ENCODE measurements at places on chromosomes 7 and 10.

GRCh38 chr10:78703593-78703992 is 365.2 kb upstream of the ZMIZ1 start:
- no peak for DNase-seq

GRCh38 chr7:157176771-157177170 is 38.0 kb downstream of the UBE3C start:
- no peak for DNase-seq

DNA sequence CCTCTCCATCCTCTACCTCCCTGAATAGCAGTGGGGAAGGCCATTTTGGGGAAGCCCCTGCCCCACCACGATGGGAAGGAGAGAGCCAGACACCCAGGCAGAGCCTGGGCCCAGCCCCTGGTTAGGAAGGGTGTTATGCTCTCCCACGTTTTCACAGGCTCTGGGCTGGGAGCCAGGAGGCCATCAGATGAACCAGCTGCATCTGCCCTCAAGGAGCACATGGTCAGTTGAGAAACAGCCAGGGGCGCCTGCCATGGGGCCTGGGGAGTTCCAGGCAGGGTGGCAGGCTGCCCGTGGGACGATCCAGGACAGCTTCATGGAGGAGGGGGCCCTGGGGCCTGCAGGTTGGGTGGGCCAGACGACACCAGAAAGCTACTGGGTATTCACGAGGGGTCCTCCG is 47.5 kb downstream of the CAMK2B start:
- peak; percentile 41 for DNase-seq

DNA sequence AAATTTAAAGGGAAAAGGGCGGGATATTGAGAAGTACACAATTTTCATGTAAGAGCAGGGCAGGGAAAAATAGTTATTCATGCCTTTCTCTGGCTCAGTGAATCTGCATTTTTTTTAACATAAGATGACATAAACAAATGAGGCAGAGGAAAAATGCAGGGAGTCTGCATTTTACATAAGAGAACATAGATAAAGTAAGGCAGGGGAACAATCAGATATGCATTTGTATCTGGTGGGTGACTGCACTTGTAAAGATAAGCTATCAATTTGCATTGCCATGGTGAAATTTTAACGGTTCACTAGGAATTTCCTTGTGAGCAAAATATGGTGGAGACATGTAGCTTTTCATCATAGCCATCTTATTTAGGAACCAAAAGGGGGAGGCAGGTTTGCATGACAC is 33.5 kb downstream of the ALOX5 start:
- DNase-seq, result no peak

GRCh38 chr10:62819141-62819920 is 3.2 kb upstream of the EGR2 start:
- DNase-seq, result no peak

DNA sequence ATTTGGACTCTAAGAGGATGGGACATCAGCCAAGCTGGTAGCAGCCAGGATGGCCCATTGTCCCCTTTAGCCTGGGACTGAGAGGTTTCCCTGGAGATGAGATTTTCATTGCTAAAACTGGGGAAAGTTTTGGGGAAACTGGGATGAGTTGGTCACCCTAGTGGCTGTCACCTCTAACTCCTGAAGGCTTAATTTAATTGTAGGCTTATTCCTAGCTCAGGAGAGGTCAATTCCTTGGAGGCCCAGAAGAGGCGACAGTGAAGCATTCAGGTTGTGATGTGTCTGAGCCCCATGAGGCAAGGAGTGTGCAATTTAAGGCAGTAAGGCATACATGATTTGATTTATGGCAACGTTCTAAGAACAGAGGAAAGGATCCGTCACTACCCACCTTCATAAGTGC is 24.9 kb upstream of the JAZF1 start:
- no peak for DNase-seq

GRCh38 chr10:14556285-14556956 is 218.3 kb downstream of the FAM107B start:
- no peak for DNase-seq

- DNase-seq, result no peak
These were observed 39.2 kb upstream of the MBL2 start for GRCh38 chr10:52811776-52812175.

GRCh38 chr7:3244241-3244814 is 56.7 kb upstream of the SDK1 start:
- DNase-seq, result no peak

DNA sequence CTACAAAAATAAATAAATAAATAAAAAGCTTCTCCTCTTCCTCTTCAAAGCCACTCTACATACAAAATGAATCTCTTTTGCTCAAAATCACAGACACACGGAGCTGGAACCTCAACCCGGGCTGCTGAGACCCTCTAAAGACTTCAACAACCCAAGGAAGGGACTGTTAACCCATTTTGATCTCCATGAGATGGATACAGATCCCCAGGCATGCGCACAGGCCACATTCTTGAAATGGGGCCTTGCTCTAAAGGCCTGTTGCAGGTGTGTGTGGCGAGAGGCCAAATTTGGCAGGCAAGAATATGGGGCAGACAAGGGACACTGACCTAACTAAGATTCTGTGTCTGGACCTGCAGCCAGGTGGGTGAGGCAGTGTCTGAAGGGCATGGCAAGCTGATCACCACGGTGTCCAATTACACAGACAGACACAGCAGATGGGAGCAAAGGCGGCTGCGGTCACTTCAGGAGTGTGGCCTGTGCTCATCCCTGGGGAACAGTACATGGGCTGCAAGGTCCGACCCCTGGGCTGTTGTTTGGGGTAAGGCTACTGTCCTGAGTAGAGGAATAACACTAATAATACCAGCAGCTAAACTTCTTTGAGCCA is 219.8 kb downstream of the HECW1 start:
- no peak for DNase-seq

GRCh38 chr10:90304533-90304932 is 553.3 kb downstream of the HTR7 start:
- DNase-seq, result no peak

DNA sequence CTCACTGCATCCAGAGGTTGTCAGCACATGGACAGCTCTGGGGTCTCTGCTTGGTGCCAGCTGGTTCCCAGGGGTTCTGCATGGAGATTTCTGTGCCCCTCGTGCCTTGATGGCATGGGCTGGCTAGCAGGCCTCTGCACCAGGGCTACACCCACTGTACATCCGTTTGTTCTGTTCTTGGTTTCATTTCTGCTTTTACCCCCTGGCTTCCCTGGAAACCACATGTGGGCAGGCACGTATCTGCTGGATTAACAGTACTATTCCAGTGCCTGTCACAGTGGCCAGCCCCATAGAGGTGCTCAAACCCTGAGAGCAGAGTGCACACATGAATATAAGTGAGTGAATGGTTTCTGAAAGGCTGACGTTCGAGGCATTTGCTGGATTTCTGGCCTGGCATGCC is 207.2 kb upstream of the GPR26 start:
- no peak for DNase-seq

GRCh38 chr10:96494694-96495093 is 19.0 kb downstream of the TLL2 start:
- no peak for DNase-seq

GRCh38 chr7:608954-609353 is 89.3 kb upstream of the PDGFA start:
- DNase-seq, result no peak

DNA sequence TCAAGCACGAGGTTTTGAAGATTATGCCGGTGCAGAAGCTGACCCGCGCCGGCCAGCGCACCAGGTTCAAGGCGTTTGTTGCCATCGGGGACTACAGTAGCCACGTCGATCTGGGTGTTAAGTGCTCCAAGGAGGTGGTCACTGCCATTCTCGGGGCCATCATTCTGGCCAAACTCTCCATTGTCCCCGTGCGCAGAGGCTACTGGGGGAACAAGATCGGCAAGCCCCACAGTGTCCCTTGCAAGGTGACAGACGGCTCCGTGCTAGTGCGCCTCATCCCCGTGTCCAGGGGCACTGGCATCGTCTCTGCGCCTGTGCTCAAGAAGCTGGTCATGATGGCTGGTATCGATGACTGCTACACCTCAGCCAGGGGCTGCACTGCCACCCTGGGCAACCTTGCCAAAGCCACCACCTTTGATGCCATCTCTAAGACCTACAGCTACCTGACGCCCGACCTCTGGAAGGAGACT is 284.7 kb downstream of the GPR37 start:
- DNase-seq, result no peak

GRCh38 chr7:74453322-74454011 is at the start of gene GTF2IRD1:
GTF2IRD1 (plus strand) TSS chr7:74453906; CDS start chr7:74508081, 54,175 bp downstream.
- peak; percentile 85 for DNase-seq

DNA sequence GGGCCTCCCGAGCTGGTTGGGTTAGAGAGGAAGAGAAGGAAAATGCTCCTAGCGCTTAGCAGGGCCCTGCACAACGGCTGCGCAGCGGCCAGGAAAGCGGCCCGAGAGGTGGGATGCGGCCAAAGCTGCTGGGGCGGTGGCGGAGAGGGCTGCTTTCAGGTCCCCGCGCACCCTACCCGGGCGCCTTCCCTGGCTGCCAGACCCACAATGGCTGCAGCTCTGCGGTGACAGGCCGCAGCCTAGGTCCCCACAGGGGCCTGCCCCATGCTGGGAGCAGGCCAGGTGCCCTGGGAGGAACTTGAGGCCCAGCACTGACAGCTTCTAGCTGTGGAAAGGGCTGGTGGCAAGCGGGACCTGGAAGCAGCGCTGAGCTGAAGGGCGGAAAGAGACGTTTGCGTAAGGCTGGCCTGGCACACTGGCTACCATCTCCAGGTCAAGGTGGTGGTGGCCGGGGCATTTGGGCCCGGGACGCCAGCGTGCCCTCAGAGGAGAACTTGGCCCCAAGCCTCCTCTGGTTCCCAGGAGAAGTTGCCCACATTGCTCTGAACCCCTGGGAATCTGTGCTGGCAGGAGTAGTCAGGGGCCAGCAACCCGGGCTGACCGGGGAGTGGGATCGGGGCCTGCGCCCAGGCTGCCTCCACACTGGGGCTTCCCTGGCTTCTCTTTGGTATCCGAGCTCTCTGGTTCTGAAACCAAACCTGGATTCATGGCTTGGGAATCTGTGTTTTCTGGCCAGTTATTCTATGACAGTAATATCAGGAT is 72.9 kb upstream of the ZNF804B start:
- no peak for DNase-seq
